ENCODE measurements at places on chromosomes 6 and 20. TPM values are rescaled to one million over a fixed set of nuclear protein-coding genes. Genes with fewer than 3 reads are reported as not detected.

The TMEM217 gene
- 0.40 TPM for total RNA-seq

The SDHAF4 gene
- total RNA-seq = 9.8 TPM

The GJA10 gene
- total RNA-seq = not detected

The HNF4A gene
- not detected for total RNA-seq

The SYCP2L gene
- not detected for total RNA-seq

The PLN gene
- total RNA-seq = not detected

The BMP2 gene
- total RNA-seq = 1.0 TPM

The CD40 gene
- total RNA-seq = 2.6 TPM

The OPN5 gene
- not detected for total RNA-seq

The CDH26 gene
- total RNA-seq = 0.06 TPM

The MICB gene
- 13.0 TPM for total RNA-seq

The FGD2 gene
- not detected for total RNA-seq

The RGS17 gene
- total RNA-seq = 33.6 TPM

The GSTA1 gene
- not detected for total RNA-seq

The RBPJL gene
- total RNA-seq = not detected

The PPARD gene
- 9.5 TPM for total RNA-seq

All from LHCN-M2 (cell line).